ENCODE measurements at places on chromosomes 3 and 15. TPM values are rescaled to one million over a fixed set of nuclear protein-coding genes. Genes with fewer than 3 reads are reported as not detected.

C15orf40 gene
- total RNA-seq, result 37.9 TPM

FAM107A gene
- total RNA-seq, result not detected

ARPP21 gene
- total RNA-seq, result 1.1 TPM

LRTM1 gene
- not detected for total RNA-seq

CCNB2 gene
- 155 TPM for total RNA-seq

BLOC1S6 gene
- total RNA-seq, result 85.1 TPM

SLMAP gene
- total RNA-seq, result 71.3 TPM

All from OCI-LY7 (cell line).